ENCODE measurements at places on chromosomes 12 and 14.

DNA sequence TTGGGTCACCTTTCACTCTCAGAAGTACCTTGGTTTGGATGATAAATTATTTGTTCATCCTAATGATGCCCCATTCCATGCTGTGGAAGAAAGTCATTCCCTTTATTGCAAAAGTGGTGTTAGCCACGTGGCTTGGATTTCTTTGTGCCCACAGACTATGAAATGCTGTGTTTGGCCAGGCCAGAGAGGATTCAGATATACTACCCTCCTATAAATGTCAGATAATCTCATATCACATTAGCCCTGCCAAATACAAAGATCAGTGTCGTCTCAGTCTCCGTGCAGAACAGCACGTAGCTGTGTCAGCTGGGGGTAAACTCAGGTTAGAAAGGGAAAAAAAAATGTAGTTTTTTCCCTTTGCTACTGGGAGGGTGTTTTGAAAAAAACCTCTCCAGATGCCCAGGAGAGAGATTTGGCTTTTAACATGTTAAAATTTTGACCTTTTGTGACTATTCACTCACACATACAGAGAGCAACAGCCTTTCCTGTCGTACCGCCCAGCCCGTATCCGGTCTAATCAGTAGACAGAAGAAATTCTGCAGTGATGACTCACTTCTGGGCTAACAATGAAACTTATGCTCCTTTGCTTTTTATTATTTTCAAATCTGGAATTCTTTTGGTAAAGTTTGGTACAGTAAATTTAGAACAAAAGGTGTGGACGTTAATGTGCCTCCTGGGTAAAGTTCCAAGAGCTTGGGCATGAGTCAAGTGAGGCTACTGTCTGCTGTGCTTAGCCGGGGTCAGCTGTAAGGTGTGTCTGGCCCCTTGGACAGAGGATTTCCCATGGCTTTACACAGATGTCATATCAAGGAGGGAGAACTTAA, 8.5 kb upstream of the PTPRB start:
- DNase-seq: no peak

DNA sequence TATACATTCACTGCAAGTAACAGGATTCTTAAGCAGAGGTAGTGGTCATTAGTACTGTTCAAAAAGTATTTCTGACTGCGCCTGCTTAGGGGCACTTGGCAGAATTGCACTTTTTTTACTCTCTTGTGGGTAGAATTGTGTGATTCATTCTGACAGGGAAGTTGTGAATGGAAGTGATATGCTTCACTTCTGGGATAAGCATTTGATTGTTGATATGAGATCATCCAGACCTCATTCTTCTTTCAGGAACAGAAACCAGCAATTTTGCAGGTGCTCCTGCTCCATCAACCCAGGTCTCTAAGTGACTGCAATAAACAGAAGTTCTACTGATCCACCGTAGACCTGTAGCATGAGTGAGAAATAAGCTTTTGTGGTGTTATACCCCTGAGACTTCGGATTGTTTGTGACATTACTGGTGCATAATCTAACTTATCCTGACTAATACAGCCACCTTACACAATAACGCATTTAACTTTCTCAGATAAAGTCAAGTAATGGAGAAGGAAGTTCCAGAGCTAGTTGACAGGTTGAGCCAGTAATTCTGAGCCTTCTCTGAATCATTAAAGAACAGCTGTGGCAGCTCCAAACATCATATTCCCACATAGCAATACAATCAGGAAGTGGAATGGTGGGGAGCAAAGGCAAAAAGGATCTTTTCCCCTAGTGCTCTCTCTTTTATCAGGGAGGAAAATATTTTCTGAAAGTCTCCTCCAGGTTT, 387.9 kb downstream of the SYT1 start:
- DNase-seq: no peak

DNA sequence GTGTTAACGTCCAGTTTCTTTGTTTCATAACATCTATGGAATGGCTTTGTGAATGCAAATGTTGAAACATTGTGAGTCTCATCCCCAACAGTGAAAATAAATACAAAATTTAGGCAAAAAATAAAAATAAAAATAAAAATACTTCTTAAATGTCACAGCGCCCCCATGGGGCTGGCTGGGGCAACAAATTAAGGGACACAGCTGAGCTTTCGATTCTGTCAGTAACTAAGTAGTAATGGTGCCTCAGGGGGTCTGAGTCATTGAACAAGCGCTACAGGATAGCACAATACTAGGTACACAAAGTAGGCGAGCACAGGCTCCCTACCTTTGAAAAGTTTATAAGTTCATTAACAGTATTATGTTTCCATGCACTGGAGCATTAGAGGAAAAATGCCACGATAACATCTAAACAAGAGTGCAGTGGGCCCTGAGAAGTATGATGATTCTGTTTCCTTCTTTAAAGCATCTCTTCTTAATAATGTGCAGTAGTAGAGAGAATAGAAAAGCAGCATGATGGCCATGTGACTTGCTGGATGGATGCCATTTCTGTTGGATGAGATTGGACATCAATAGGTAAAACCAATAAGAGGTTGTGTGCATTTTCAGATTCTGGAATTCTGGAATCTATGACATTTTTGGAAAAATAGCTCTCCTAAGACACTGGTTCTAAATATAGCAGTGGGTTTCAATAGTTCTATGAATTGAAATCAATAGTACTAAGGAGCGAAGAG, 667.2 kb downstream of the DIO2 start:
- DNase-seq: no peak

- peak; percentile 88 for DNase-seq
These were observed 103.4 kb downstream of the EFCAB11 start for GRCh38 chr14:89851106-89851505.

- DNase-seq: no peak
These were observed 264.7 kb downstream of the APAF1 start for GRCh38 chr12:98909746-98910145.

DNA sequence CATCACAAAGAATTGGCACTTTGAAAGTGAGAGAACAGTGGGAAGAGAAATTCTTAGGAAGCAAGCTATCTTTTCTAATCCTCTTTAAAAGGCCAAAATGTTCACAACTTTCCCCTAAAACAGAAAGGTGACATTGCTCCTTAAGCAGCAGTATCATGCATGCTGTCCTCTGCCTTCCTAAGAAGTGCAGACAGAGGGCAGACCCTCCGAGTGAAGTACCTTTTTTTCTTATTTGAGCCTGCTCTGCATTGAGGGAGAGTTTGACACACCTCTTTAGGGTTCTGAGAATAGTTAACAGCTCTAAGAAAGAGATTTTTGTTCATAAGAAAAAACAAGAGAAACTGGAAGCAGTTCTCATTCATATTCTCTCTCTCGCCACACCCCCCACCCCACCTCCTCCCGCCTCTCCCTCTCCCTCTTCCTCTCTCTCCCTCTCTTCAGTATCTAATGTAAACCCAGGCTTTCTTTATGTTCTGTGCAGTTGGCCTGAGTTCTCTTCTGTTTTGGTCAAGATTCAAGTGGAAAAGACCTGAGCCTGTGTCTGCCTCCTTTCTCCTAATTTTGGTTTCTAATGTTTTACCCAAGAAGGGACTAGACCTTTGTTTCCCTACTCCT, 709.1 kb downstream of the DIO2 start:
- DNase-seq: no peak

DNA sequence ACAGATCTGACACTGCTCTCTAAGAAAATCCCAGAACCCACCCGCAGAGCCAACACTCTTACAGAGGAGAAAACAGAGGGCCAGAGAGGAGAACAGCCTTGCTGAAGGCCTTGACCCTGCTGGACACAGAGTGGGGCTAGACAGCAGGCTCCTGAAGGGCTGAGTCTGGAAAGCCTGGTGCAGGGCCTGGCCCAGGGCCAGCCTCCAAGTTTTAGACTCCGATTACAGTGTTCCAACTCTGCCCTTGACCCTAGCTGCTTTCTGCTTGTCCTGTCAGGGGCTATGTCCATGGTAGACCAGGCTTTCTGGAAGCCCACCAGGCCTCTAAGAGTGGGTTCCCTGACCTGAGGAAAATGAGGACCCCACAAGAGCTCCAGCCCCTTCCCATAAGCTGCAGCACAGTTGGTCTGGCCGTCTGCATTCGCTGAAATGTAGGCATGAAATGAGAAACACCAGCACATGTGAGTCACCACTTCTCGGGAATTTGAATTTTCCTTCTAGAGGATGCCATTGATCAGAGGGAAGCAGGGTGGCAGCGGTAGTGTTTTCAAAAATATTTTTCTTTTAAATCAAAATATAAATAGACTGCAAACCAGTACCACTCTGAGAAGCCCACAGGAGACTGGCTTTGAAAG, 154.4 kb downstream of the CALM1 start:
- no peak for DNase-seq

DNA sequence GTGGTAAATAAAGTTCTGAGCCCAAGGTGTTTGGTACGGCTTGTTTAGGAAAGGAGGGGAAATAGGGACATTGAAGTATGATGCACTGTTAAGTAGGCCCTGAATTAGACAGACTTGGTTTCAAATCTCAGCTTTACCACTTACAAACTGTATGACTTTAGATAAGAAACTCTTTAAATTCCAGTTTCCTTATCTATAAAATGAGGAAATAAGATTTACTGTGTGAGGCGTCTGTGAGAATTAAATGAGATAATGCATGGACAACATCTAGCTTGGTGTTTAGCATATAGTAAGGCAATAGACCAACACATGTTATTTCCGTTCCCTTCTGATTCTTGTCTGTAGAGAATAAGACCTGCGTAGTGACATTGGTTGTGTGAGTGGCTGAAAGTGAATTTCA, 7.0 kb downstream of the NCKAP1L start:
- DNase-seq: no peak

GRCh38 chr14:77516126-77516525, 17.5 kb upstream of the ISM2 start:
- no peak for DNase-seq

- no peak for DNase-seq
These were observed 482 bp upstream of the PSMC1 start for GRCh38 chr14:90255871-90256270.

DNA sequence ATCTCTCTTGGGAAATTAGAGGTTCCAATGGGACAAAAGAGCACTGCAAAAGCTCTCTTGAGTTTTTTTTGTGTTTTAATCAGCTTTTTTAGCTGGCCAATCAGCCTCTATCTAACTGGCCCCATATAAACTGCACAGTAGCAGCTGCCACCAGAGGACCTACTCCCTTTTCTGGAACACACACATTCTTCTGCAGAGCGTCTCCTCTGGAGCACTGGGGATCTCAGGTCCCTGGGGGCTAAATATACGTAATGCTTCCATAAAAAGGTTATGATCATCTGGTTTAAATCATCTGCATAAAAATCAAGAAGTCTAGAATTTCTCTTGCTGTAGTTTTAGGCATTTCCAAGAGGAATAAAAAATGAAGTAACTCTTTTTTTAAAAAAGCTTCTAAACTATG, 32.3 kb downstream of the TSPAN8 start:
- no peak for DNase-seq

DNA sequence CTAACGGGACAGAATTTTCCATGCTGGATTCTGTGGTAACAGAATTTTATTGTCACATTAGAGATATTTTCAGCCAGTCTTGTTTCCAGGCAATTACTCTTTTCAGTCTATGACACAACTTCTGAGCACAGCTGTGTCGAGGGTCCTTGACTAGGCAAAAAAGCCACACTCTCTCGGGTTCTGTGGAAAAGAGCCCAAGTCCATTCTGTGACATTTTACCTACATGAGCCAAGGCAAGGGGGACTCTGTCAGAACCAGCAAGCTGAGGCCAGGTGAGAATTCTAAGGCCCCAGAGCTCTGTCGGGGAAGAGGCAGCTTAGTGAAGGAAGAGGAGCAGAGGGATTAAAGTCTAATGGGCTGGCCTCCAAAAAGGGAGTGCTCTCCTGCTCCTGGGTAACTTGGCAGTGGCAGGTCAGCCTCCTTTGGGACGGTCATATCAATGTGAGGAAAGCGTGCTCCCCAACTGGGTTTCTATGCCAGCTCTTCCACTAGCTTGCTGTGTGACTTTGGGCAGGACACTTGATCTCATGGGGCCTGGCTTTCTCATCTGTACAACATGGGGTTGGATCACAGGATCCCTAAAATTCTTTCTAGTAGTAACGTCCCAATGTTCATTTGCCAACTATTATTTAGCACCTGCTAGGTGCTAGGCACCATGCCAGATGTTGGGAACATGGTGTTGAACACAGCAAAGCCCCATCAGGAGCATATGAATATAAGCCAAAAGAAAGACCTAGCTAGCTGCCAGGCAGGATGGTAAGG, 16.0 kb upstream of the RIC8B start:
- no peak for DNase-seq

DNA sequence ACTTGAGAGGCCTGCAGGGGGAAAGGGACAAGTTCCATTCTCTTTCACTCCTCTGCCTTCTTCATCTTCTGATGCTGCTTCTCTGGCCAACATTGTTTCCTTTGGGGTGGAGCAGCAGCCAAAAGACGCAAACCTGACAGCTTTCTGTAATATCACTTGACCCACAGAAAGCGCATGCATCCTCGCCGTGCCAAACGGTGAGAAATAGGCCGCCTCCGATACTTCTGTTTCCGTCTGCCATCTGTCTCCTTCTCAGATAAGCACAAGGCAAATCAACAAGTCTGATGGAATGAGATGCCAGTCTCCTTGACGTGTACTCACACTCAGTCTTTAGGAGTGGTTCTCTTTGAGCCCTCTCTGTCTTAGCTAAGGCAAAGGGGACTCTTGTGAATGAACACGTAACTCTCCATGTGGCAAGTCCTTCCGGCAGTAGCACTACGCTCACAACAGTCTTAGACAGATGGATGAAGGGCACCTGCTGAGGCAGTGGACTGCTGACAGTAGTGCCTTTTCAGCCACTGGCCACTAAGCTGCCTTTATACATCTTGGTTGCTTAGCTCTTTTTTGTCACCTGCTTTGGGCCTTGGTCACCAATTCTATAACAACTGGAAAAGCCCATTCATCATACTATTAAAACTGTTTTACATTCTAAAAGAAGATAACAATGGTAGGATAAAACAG, 214.1 kb downstream of the FBXL14 start:
- no peak for DNase-seq

DNA sequence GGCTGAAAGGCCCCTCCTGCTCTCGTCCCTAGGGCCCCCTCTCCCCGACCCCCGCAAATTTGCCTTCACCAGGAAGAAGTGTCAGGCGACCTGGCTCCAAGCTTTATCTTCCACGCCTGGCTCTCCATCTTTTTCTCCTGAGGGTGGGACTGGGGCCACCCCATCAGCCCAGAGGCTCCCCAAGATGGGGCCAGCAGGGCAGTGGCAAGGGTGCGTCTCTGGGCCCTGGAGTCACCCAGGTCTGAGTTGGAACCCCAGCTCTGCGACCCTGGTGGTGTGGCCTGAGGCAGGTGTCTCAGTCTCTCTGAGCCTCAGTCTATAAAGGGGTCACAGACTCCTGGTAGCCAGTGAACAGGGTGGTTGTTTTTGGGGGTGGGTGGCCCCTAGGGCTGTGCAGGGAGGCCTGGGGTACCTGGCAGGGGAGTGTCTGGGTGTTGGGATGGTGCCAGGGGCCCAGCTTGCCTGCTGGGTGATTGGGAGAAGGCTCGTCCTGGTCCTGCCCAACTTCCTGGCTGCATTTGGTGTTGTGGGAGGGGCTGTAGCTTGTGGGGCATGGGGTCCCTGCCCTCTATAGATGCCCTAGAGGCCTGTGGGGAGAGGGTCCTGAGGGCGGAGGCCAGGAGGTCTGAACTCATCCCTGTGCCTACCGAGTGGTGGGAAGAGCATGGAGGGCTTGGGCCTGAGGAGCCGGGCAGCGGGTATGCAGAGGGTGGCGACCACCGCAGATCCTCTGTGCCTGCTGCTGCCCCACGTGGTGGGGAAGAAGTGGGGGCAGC, 7.6 kb downstream of the KIF26A start:
- no peak for DNase-seq

- DNase-seq: no peak
These were observed 1.4 kb downstream of the AKT1 start for GRCh38 chr14:104794099-104794498.
